Fibroblast of skin of back (primary cell): ENCODE measurements at places on chromosomes 1 and 21.
A peak's percentile ranks its signal among the peaks of the same experiment; 100 is the strongest.

- DNase-seq: no peak
Measured at GRCh38 chr1:27634985-27635367, at the start of gene FGR. FGR (minus strand) TSS chr1:27635185; CDS start chr1:27623916, 11,269 bp downstream.

- DNase-seq: no peak
Measured at GRCh38 chr1:36515315-36516138, 32.8 kb upstream of the CSF3R start.

- DNase-seq: no peak
Measured at GRCh38 chr1:34292472-34292871, 115.8 kb downstream of the C1orf94 start.

DNA sequence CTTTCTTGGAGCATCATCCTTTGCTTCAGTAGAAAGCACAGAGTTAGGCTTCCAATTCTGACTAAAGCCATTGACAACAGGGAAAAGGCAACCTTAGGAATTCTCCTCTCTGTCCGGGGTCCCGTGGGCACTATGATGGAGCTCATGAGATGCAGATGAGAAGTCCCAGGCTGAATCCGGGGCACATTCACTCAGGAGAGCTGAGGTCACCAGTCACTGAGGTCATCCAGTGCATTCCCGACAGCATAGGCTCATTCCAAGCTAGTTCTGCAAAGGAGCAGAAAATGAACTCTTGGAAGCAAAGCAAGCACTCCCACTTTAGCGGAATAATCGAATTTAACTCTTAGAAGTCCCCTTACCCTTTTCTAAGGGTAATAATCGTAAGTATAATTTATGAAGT is 6.8 kb downstream of the CR1 start:
- no peak for DNase-seq

GRCh38 chr1:2208309-2209239 is 14.0 kb upstream of the FAAP20 start:
- DNase-seq: peak; percentile 96

DNA sequence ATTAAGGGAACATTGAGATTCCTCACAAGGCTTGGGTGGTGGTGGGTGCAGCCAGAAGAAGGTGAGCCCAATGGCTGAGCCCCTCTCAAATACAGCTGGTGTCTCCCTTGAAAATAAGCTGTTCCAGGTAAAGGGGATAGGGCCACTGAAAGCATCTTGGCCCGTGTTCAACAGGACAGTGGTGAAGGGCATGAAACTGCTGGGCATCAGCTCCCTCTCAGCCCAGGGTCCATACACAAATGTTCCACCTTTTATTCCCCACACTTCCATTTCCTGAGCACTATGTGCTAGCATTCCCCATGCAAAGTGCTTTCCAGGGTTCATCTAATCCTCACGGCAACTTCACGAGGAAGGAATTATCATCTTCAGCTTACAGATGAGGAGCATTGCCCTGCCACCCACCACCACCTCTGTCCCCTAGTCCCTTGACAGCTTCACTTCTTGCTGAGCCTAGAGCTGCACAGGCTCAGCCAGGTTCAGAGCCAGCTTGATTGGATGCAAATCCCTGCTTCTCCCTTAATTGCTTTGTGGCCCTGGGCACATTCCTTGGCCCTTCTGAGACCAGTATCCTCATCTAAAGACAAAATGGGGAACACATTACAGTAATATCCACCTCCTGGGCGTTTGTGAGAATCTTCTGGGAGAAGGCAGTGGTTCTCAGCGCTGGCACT is 9.6 kb downstream of the TAGLN2 start:
- no peak for DNase-seq

DNA sequence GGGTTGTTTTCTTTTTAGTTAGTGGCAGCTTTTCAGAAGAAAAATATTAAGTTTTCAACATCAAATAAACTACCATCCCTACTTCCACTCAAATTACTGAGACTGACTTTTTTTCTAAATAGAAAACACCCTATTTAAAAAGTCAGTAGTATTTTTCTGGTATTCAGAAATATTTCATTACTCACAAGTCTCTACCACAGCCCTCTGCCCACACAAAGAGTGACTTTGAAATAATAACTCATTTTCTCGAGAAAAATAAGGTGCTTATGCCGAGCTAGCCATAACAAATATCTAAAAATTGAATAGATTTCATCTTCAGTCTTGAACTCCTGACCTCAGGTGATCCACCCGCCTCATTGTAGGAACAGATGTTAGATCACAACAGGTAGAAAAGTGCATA is 41.8 kb upstream of the USP25 start:
- peak; percentile 41 for DNase-seq

- DNase-seq: no peak
Measured at GRCh38 chr1:109838838-109839240, 71.8 kb upstream of the CSF1 start.

GRCh38 chr1:223328566-223328965 is 35.4 kb downstream of the SUSD4 start:
- no peak for DNase-seq

GRCh38 chr1:202619505-202619904 is 90.7 kb downstream of the SYT2 start:
- no peak for DNase-seq

DNA sequence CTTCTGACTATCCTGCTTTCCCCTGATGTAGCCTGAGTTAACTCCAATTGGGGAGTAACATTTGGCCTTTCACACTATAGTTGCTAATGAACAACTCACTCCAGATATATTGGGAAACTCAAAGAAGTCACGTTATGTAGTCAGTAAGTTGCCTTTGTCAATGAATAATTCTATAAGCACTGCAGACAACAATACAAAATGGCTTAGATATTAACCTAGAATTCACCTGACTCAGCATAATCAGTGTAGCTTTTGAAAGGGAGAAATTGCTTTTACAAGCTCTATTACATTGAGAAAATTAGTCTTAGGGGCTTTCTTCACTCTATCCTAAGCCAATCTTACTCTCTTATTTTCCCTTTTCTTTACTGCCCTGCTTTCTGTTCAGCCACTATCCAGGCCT is 303.5 kb upstream of the NR5A2 start:
- no peak for DNase-seq

DNA sequence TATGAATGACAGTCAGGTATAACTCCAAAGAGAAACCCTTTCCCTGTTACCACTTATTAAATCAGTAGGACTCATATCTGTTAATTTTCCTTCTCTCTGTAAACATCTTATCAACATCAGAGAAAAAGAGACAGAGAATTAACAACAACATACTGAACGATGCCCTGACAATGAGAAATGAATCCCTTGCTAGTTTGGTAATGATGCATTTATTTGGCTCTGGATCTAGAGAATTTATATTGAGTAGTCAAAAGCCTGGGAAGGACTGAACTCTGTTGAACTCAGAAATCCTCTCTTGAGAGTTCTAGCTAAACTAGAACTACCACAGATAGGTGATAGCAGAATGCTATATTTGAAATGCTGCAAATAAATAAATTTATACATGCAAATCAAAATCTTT is 325.6 kb downstream of the DISC1 start:
- no peak for DNase-seq

GRCh38 chr1:43978264-43978550 is 803 bp upstream of the B4GALT2 start:
- DNase-seq: no peak

- no peak for DNase-seq
Measured at GRCh38 chr1:114446198-114446597, 64.8 kb downstream of the TRIM33 start.

- DNase-seq: no peak
Measured at GRCh38 chr21:36005018-36005417, 55.3 kb downstream of the SETD4 start.

GRCh38 chr1:16920951-16921350 is 780 bp upstream of the CROCC start:
- DNase-seq: no peak
